ENCODE measurements at places on chromosomes 16 and 17.
A peak's percentile ranks its signal among the peaks of the same experiment; 100 is the strongest.

DNA sequence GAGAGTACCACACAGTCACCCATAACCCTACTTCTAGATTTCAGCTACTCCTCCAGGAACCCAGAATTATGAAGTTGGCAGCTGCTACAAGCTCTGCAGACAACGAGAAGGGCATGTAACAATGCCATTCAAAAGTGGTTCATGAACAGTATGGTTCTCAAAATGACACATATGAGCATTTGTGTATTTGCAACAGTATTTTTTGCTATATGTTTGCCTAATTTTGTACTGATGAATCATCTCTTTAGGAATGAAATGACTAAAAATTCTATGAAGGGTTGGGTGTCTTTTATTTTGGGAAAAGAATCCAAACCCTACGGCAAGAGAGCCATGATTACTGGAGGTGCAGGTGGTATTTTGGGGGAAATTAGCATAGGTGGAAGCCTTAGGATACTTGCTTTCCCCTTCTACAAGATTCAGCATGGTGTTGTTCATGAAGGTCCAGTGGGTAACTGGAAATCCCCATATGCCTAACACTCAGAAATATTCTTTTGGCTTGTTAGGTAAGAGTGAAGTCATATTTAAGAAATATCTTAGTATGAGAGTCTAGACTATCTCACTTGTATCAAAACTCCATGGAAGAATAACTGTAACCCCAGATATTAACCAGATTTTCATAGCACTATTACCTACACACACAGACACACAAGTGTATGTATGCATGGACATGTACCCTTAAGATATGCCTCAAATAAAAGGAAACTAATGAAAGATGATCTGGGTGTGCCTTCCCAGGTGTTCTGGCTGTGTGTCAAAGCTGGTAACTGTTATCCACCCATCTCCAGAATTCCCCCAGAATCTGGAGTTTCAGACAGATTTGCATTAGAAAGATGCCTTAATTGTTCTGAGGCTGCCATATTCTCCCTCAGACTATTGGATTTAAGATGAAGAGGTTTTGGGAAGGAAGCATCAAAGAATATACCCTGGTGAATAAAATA is 688.2 kb upstream of the SOX9 start:
- DNase-seq: no peak

DNA sequence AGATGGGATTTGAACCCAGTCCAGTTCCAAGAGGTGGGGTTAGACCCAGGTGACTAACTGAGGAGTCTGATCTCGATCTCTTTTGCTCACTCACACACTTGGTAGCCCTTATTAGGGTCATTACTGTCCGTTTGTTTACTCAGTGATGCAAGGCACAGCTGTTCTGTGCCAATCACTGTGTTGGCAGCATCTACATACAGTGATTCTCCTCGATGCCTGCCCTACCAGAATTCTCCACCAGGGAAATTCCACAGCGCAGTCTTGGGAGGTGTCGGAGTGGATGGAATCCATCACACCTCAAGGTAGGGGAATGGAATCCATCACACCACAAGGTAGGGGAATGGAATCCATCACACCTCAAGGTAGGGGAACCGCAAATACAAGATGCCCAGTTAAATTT is 279.6 kb downstream of the MAF start:
- no peak for DNase-seq

DNA sequence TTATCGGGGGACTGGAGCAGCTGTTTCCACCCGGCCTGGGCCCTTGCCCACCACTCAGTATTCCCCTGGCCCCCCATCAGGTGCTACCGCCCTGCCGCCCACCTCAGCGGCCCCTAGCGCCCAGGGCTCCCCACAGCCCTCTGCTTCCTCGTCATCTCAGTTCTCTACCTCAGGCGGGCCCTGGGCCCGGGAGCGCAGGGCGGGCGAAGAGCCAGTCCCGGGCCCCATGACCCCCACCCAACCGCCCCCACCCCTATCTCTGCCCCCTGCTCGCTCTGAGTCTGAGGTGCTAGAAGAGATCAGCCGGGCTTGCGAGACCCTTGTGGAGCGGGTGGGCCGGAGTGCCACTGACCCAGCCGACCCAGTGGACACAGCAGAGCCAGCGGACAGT is 6.1 kb upstream of the TMEM88 start:
- DNase-seq: no peak

GRCh38 chr16:85627526-85628264 is 14.6 kb downstream of the GSE1 start:
- DNase-seq: no peak

GRCh38 chr17:8133399-8133798 is 9.5 kb upstream of the HES7 start:
- DNase-seq: no peak

- DNase-seq: no peak
These were observed 103.9 kb upstream of the SEC14L1 start for GRCh38 chr17:77036841-77037381.

- no peak for DNase-seq
These were observed 18.8 kb downstream of the B9D1 start for GRCh38 chr17:19343671-19344151.

GRCh38 chr17:42845918-42846593 is 1.7 kb downstream of the AOC2 start:
- no peak for DNase-seq

DNA sequence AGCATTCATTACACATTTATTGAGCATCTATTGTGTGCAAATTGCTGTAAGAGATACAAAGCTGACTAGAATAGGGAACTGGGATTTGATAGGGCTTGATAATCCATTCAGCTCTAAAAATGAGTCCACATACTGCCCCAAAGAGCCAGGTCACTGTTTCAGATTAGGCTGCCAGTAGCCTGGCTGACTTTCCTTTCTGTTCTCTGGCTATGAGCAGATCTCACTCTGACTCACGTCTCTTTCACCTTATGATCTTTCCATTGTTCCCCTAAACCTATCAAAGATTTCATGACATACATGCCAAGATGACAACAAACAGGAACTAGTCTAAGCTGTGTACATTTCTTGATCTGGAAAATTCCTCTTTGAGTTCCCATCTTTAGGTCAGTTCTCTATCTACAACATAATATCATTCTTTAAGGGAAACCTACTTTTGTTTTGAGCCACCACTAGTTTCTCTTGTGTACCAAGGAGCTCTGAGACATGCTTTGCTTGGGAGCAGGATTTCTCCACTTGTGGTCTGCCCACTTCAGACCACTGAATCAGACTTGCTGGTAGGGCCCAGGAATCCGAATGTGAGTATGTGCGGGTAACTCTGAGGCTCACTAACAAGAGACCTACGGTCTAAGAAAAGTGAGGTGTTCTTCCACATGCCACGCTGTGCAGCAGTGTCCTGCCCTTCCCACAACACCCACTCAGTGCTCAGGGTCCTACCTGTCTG is 40.9 kb upstream of the ICAM2 start:
- peak; percentile 45 for DNase-seq

- DNase-seq: no peak
These were observed 95.2 kb downstream of the SPACA3 start for GRCh38 chr17:33086878-33087277.

DNA sequence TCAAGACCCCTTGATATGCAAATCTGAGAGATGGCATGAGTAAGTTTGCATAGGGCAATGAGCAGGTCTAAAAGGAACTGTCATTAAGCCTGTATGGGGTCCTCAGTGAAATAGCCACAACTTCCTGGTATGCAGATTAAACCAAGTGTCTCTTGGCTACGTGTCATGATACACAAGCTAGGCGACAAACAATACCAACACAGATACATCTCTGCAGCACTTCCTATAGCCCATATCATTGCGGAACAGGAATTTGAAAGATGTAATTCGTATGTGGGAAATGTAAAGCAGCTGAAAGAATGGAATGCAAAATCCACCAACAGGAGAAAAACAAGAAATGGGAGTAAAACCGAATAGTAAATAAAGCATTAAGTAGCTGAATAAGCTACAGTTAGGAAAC is 12.9 kb downstream of the PRSS22 start:
- no peak for DNase-seq

DNA sequence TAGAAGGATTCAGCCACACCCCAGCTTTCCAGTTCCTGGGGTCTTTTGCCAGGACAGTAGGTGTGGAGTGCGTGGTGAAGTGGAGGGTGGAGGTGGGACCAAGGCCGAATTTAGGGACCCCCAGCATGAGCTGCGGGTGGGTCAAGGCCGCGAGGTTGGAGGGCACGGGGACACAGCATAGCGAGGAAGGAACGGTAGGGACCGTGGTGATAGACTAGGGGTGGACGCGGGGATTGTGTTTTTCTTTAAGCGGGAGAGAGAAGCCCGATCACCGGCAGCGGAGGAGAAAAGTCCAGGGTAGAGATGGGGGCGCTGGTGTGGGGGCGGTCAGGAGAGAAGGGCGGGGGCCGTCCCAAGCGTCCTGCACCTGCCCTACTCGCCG is 261 bp upstream of the B4GALNT2 start:
- DNase-seq: no peak

DNA sequence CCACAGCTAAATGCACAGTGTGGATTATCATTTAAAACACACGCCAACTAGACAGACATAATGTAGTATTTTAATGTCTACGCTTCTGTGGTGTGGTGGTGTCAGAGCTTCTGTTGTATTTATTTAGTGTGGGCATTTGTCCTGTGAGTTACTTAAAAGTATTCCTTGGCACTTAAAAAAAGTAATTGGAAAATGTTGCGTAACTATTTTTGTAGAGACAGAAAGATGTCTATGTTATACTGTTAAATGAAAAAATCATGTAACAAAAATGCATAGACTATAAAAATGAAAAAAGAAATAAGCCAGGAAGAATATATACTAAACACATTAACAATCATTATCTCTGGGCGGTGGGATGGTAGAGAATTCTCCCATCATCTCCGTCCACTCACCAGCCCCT is 39.2 kb downstream of the CYTH1 start:
- no peak for DNase-seq

DNA sequence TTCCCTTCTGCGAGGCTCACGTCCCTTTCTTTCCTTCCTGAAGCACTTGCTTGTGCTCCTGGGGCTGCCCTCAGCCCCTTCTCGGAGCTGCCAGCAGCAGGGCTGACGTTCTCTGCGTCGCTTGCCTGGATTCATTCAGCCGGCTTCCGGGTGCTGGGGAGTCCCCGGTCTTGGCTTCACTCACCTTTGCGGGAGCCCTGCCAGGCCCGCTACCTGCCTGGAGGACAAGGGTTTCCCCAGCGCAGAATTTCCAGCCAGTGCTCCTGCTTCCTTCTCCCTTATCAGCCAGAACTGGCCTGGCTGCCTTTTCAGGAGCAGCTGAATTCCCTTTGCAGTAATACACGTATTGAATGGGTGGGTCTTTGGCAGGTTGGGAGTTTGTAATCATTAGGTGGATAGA is 22.1 kb upstream of the IL17C start:
- no peak for DNase-seq

GRCh38 chr17:65400701-65401100 is 160.7 kb downstream of the AXIN2 start:
- DNase-seq: no peak

DNA sequence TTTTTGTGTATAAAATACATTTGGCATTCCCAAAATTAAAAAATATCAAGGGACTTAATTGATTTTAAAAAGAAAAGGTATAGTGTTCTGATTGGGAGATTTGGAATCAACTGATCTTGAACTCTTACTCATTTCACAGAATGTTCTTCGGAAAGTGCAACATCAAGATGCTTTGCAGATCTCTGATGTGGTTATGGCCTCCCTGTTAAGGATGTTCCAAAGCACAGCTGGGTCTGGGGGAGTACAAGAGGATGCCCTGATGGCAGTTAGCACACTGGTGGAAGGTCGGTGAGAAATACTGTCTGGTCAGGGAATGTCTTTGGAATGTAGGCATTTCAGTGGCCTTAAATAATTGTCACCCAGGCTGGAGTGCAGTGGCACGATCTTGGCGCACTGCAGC is 19.5 kb upstream of the TBKBP1 start:
- DNase-seq: no peak

DNA sequence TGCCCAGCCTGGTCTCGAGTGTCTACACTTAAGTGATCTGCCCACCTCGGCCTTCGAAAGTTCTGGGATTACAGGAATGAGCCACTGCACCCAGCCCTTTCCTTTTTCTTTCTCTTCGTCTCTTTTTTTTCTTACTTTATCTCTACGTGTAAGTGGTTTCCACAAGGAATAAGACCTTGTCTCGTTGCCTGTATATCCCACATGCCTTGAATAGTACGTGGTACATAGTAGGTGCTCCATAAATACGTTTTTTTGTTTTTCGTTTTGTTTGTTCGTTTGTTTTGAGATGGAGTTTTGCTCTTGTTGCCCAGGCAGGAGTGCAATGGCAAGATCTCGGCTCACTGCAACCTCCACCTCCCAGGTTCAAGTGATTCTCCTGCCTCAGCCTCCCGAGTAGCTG is 86.0 kb downstream of the YPEL2 start:
- DNase-seq: no peak

- DNase-seq: peak; percentile 53
These were observed 27.9 kb upstream of the TNRC6A start for GRCh38 chr16:24701521-24701951.

- peak; percentile 61 for DNase-seq
These were observed 3.1 kb upstream of the KRT36 start for GRCh38 chr17:41492771-41493170.

DNA sequence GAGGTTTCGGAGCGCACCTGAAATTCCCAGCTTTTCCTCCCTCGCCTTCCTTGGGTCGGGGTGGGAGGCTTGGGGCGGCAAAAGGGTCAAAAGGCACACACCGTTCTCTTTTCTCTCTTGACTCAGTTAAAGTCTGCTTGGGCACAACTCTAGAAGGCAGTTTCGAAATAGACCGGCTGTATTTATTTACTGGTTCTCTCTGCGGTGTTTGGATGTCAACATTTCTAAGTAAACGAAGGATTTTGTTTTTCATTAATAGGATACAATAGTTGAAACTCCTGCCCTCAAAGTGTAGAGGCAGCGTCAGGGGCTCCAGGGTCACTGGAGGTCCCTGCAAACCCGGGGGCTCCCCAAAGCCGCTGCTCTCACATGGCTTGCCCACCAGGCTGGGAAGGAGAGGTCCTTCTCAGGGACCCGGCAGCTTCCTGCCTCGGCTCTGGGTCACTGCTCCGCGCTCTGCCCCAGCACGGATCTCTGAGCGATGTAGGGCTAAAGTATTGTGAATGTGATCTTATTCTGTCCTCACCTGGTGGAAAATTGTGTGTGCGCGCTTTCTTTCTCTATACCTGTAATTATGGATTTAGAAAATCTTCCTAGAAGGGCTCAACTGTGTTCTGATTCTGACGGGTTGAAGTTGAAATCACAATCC is 952 bp downstream of the BMERB1 start:
- peak; percentile 32 for DNase-seq

DNA sequence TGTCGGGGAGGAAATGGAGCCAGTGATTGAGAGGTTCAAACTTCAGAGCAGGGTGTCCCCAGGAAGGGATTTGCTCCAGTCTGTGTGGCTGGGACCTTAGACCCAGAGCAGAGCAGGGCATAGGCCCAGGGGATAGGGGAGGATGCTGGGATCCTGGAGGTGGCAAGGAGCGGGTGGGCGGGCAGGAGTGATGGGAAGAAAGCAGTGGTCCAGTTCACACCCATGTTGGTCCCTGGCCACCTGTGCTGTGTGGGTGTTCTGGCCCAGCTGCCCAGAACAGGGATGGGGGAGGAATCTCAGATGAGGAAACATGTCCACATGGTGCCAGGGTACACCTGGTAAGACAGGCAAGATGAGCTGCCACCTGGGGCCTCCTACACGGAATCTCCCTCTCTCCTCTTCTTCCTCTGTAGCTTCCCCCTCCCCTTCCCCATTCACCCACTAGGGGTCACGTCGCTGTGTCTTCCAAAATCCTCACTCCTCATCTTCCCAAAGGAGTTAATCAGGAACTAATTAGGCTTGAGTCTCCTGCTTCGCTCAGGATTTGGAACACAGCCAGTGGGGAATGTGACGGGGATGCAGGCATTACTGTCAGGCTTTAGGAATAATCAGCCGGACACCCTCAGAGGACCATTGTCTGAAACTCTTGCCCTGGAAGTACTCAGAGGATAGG is 2.3 kb downstream of the BEAN1 start:
- no peak for DNase-seq
